ENCODE measurements at places on chromosomes 12 and 14.

GRCh38 chr12:8904665-8905064 lies 9.6 kb upstream of the PHC1 start:
- no peak for DNase-seq

GRCh38 chr12:45685680-45686079 lies 43.8 kb upstream of the ARID2 start:
- no peak for DNase-seq

DNA sequence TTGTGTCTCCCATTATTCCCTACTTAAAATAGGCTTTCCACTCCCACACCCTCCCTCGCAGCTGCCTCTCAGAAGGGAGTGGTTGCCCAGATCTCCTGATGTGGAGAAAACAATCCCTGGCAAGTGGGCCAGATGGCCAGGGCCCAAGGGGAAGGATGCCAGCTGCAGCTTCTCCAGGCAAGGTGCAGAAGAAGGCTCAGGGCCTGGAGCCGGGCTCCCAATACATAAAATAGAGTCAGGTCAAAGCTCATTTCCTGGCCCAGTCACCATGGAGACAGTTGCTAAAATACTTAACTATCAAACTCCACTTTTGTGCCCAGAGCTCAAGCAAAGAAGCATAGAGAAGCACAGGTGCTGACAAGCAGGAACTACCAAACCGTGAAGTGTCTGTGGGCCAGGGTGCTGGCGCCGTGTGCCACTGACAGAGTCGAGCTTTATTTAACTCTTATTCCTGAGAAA lies 45.7 kb upstream of the ITPR2 start:
- DNase-seq: no peak

DNA sequence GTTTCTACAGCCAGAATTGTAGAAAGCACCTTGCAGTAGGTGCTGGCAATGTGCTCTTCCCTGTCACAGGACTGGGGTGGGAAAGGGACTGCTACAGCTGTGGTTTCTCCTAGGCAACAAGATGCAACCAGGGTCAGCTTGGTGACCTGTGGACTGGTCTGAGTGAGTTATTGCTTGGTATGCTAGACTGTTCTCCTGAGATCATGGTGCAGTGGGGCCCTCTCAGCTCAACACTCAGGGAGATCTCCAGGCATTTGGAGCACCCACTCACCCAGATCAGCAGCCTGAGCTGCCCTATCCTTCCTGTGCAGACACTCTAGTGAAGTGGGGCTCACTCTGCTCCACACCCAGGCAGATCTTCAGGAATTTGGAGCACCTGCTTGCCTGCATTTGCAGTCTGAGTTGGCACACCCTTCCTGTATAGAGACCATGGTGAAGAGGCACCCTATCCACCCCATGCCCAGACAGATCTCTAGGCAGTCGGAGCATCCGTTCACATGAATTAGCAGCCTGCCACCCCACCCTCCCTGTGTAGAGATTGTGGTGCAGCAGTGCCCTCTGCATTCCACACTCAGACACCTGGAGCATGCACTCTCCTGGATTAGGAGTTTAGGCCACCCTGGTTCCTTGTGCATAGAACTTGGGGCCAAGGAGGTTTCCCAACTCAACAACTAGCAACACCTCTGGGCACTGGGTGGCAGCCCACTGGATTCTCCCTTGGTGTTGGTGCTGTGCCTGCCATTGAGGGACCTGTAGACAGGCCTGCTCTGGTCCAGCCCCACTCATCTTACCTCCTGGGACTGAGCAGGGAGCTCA lies 3.8 kb upstream of the FAM186B start:
- DNase-seq: no peak

GRCh38 chr12:91154131-91154530 lies 28.5 kb downstream of the DCN start:
- no peak for DNase-seq

DNA sequence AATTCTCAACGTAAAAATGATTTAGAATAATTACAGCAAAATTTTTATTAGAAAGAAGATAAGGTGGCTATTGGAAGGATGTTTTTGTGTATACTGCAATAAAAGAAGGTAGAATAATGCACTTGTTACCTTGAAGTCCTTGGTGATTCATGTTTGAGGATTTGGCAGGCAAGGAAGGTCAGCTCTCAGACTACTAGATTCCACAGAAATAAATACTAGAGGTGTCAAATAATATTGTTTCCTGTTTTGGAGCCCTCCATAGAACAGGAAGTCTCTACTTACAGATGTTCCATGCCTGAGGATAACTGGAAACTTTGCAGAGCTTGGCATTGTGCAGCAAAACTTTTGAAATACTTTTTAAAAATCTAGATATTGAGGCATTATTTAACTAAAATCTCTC lies 284.3 kb upstream of the SYT1 start:
- no peak for DNase-seq

GRCh38 chr14:101019990-101020710 lies 116.6 kb upstream of the RTL1 start:
- DNase-seq: no peak

GRCh38 chr12:122454250-122454721 lies 31.8 kb upstream of the CLIP1 start:
- no peak for DNase-seq

- no peak for DNase-seq
These were observed 20.6 kb downstream of the ATF1 start for GRCh38 chr12:50784501-50784900.

GRCh38 chr12:70400124-70400523 lies 34.0 kb downstream of the KCNMB4 start:
- DNase-seq: no peak

GRCh38 chr14:58607952-58608317 lies 29.8 kb upstream of the DACT1 start:
- DNase-seq: no peak

Measured in activated CD8-positive, alpha-beta memory T cell treated with anti-CD3 and anti-CD28 coated beads for 4 hours (primary cell).